ENCODE measurements at places on chromosomes 6 and 20.

DNA sequence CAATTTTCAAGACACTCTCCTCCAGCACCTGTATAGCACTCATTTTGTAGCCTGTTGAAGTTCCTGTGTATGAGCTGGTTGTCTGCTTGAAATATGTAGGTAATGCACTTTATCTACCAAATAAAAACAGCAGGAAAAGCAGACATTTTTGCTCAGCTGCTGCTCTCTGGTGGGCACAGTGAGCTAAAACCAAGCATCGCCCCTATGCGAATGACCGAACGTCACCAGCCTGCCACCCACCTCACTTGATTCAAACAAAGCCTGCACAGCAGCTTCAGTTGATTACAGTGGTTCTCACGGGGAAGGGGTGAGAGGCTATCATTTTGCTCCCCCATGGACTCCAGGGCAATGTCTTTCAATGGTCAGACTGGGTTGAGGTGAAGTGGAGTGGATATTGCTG, 185.7 kb downstream of the SASH1 start:
- DNase-seq: no peak

DNA sequence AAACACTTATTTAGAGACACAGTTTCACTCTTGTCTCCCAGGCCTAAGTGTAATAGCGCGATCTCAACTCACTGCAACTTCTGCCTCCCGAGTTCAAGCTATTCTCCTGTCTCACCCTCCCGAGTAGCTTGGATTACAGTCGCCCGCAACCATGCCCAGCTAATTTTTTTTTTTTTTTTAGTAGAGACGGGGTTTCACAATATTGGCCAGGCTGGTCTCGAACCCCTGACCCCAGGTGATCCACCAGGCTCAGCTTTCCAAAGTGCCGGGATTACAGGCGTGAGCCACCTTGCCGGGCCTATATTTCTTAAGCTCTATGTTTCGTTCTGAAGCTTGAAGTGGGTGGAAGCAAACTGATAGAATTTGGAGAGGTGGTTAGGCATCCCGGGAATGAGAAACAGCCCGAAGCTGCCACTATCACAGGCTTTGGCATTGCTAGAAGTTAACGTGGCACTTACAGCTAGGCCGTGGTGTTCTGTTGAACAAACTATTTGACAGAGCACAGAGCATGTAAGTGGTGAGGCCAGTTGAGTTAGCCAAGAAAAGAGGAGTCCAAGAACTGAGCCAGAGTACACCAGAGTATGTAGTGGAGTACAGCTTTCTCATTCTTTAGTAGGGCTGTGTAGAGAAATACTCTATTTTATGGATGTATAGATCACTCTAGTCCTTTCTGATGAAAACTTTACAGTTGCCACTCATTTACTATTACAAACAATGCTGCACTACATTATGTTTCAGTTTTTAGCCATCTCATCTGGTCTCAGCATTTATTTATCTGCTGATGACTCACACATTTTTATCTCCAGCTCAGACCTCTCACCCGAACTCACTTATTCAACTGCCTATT, 62.0 kb upstream of the HFE start:
- no peak for DNase-seq

DNA sequence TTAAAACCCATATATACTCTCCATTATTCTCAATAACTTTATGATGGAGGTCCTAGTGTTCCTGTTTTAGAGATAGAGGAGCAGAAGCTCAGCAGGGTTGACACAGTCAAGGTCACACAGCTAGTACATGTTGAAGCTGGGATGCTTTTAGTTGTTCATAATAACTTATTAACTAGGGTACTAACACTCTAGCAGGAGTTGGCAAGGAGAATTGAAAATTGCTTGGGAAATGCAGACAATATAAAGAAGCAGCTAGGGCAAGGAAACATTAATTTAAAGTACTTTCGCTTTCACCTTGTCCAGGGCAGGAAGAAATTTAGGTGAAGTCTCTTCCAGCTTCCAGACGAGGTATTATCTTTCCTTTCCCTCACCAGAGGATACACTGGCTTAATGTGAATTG, 133.7 kb downstream of the RCAN2 start:
- DNase-seq: no peak

DNA sequence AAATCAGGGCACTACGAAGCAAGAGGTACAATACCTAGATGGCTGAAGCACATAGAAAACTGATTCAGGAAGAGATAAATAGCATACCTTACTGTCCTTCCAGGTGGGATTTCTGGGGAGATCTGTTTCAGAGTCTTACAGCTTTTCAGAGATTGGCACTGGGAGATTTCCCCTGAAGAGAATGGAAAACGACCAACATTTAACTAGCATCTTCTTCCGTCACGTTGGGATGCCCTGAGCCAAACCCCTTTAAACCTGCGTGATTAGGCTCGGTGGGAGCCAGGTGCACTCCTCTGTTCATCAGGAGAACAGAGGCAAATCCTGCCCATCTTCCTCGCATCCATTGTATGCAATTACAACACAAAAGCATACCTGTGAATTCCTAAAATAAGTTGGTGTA, 614.5 kb downstream of the HDGFL1 start:
- DNase-seq: no peak

- DNase-seq: no peak
Measured at GRCh38 chr20:15774926-15775325, 798.3 kb downstream of the KIF16B start.

DNA sequence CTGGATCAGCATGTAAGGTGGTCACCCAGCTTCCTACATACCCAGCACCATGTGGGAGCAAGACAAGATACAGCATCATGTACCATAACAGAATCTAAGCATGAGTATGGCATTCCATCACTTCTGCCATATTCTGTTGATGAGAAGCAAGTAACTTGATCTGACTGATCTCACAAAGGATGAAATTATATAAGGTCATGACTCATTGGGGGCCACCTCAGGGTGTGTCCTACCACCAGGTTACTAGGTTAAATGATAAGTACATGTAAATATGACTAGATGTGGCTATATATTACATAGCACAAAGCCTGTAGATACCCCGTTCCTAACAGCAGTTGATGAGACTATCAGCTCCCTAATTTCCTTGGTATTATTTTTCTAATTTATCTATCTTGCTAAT, 213.1 kb downstream of the DOK5 start:
- no peak for DNase-seq

DNA sequence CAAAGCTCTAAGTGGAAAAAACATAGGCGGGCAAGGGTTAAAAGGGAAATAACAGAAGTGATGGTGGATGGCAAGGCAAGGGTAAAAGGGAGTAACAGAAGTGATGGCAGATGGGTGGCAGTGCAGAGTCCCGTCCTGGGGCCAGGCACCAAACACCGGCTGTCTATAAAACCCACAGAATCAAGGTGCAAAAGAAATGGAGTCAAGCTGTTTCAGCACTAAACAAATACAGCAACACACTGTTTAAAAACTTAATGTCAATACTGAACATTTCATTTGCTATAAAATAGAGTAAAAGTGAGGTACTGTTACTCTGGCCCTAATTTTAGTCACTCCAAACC, 87.6 kb downstream of the MAN1A1 start:
- no peak for DNase-seq

DNA sequence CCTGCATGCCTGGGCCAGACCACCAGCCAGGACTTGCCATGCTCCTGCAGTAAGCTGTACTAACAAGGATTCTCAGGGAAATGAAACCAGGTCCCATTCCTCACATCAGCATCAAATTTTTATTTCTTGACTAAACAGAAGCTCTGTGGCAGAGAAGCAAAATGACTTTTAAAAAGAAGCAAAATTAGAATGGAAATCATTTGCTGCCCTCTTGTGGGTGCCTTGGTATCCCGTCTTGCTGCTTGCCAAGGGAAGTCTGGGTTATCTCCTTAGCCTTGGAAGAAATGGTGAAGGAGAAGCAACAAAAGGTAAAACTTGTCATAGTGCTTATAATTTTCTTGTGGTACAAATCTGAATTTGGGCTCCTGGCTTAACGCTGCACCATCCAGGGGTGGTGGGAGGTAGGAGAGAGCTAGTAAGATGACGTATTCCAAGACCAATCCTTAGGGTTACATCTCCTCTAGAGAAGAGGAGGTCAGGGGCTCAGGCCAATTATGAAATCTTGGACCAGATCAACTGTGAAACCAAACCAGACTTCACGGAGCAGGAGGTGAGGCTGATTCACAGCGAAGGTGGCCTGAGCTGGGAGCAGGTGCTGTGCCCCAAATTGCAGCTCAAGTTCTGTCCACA, 107.5 kb downstream of the FAXC start:
- no peak for DNase-seq

GRCh38 chr6:157235600-157236039, 87.7 kb downstream of the TMEM242 start:
- no peak for DNase-seq

DNA sequence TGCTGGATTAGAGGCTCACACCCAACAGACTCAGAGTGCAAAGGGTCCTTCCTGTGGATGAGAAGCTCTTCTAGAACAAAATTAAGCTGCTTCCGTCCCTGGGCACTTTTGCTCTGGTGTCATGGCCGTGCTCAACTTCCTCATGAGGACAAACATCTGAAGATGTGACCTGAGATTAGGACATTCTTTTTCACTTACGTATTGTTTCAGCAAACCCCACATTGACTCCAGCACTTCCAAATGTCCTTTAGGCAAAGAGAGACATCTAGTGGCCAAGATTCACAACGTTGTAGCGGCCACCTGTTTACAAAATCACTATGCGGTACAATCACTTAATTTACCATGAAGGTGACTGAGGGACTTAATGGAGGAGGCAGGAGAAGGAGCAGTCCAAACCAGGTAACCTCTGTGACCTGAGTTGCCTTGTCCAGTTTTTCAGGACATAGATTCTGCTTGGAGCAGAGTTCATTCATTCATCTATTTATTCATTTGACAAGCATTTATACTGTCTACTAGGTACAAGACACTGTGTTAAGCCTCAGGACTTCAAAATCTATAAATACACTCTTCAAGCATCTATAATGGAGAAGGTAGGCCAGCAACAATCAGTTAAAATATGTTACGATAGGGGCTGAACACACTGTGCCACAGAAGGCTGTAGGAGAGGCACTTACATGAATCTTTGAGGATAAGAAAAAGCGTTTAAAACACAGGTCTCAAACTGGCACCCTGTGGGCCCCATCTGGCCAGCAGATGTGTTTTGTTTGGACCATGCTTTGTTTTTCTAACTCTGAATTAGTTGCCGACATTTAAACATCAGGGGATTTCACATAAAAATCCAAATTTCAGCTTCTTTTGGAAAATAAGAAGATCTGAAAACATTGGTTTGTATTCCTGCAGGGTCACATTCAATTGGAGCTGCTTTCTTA, 5.6 kb upstream of the ADGRF1 start:
- DNase-seq: no peak

DNA sequence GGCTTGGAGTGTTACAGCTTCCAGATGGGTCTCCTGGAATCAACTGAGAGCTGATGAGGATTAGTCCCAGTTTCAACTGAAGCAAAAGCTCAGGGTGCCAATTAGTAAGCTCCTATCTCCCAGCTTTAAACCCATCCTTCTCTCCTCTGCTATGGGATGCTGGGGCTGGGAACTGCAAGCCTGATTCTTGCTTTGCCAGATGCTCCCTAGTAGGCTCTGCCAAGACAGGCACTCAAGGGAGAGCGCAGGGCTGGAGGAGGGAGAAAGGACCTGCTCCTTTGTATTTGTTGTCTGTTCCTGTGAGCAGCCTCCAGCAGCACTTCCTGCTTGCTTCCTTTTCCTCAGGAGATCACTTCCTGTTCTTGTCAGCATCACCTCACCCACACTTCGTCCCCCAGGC, 309.7 kb downstream of the KIF16B start:
- DNase-seq: no peak

DNA sequence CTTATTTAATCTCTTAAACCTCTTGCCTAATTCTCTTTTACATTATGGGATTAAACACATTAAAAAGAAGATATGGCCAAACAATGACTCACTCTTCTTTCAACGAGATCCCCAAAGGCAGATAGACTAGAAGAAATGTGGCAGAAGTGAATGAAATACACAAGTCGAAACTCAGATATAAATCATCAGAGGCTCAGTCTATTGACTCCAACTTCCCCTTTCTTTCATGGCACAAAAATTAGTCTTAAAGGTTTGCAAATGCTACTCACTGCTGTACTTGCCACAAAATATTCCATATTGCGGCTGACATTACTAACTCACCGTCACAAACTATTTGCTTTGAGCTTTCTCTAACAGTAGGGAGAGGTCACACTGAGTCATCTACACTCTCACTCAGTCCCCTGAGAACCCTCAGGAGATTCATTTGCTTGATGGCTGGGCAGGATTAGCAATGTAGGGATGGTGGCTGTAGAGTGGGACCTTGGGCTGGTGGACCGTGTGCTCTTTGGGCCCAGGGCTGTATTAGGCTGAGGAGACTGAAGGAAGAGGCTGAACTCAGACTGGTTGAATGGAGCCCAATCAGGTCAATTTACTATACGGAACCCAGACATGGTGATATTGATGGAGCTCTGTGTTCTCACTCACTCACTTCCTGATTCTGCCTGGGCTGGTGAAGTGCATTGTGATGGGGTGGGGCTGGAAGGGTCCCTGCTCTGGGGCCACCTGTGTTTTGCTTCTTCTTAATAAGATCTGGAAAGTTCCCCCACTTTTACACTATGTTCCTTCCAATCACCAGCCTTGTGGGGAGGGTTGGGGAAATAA, 42.8 kb upstream of the UBR2 start:
- DNase-seq: no peak

DNA sequence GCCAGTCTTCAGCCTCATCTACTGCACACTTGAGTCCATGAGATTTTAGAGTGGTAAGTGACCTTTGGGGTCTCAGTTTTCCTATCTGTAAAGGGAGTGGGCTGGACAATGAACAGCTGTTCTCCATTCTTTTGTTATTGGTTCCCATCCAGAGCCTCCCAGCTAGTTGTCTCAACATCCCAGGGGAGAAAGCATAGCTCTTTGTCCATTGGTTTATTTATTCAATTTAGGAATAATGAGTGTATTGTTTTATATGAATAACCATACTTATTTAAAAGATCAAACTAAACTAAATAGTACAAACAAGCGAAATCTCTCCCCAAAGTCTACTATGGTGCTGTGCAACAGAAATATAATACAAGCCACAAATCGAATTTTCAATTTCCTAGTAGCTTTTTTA, 13.7 kb downstream of the PIGT start:
- no peak for DNase-seq

DNA sequence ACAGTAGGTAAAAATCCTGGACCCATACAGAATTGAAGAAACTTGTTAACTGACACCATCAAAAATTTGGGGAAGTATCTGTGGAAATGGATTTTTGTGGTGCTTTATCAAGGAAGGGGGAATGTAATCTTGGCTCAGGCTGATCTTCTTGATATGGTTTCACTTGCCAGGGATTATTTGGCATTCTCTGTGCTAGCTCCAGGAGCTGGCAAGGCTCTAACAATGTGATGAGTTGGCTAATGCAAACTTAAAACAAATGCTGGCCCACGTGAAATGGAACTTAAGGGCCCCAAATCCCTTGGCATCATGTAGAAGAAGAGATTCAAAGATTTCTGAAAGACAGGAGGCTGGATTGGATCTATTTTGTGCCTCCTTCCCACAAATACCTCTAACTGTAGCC, 13.1 kb downstream of the KCNS1 start:
- DNase-seq: no peak

GRCh38 chr6:56986611-56987010, 31.7 kb downstream of the BEND6 start:
- DNase-seq: no peak

- no peak for DNase-seq
Measured at GRCh38 chr6:21504790-21505189, 88.8 kb upstream of the SOX4 start.

GRCh38 chr20:11912013-11912658, 5.6 kb upstream of the BTBD3 start:
- no peak for DNase-seq
